ENCODE measurements at places on chromosomes 3 and 15.

DNA sequence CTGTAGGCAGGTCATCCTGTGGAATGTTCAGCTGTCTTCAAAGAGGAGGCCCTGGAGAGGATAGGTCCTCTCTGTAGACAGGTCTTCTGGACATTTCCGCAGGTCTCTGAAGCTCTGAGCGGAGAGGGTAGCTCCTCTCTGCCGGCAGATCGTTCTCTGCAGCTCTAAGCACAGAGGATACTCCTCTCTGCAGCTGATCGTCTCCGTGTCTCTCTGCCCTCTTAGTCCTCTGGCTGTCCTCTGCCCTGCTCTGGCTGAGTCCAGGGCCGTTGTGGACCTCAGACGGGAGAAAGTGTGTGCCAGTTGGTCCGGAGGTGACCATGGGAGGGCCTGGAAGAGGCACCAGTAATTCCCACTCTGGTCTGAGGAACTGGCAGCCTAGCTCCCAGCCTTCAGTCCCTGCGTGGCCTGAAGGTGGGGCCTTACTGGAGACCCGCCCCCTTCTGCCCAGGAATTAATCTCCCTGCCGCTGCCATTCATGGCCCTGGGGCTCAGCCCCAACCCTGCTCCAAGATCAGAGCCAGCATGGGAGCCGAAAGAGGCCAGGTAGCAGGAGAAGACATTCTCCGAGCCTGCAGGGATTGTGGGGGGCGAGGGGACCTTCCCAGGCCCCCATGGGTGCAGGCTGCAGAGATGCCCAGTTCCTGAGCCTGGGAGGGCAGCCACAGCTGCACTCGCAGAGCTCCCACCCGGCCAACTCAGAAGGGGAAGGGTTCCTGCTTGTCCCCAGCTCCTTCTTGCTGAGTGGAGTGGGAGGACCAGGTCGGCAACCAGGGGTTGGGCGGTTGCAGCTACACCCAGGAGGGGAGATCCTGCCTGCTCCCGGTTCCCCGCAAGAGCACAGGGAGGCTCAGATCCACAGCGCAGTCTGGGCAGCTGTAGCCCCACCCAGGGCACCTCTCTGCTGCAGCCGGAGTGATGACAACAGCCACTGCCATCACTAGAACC is 488.7 kb downstream of the RSL24D1 start:
- no peak for DNase-seq

DNA sequence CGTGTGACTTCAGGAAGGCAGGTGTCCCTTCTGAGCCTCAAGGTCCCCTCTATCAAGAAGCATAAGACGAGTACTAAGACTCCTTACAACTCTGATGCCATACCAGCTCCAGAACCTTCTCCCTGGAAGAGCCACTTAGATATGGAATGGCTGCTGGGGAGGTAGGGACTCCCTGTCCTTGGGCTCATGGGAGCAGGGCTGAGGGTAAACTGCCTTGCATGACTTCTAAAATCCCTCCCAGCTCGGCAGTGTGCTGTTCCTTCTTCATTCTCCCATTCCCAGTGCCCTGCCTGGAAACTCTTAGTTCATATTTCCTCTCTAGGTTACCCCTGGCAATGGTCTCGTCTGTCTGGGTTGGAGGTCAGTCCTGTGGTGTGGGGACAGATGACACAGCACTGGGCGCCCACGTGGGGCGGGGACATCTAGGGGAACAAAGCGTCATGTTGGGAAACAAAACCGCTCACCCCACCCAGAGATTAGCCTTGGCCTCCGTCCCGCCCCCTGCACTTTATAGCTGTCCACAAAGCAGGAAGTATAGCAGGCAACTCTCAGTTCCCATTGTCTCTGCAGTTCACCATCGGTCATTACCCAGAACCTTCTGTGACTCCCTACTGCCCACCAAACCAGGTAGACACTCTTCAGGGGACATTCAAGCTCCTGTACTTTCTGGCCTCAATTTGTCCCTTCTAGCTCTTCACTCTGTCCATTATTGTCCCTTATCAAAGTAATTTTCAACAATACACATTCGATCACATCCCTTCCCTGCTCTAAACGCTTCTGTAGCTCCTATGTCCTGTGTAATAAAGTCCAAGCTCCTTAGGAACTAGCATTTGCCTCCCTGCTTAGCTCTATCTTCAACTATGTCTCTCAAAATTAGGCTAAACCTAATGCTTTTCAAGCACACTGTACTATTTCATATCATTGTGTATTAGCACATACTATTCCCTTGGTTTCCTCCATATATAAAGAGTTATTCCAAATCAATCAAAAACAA is 73.8 kb downstream of the IQSEC1 start:
- DNase-seq, result no peak

- no peak for DNase-seq
Observed at GRCh38 chr15:68403161-68403941, 28.6 kb downstream of the ITGA11 start.

DNA sequence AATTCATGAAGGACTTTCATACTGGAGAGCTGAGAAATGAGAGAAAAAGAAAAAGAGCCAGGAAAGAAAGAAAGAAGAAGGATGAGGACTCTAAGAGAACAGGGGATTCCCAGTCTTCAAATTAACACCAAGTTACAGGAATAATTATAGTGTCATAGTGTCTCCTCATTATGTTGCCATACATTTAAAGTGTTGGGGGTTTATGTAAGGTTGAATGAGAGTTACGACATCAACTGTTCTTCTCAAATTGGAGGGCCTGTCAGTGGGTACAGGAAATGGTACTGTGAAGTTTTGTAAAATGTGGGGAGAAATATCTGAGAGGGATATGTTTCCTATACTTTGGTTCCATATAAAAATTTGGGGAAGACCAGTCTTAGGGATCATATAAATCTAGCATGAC is 12.3 kb upstream of the CD200 start:
- DNase-seq, result no peak

GRCh38 chr15:37375519-37375918 is 275.2 kb upstream of the MEIS2 start:
- DNase-seq, result no peak

GRCh38 chr3:37536840-37537239 is 324.8 kb upstream of the CTDSPL start:
- no peak for DNase-seq

GRCh38 chr3:13262493-13263211 is 157.5 kb downstream of the NUP210 start:
- DNase-seq, result no peak

GRCh38 chr15:41258750-41259471 is 27.8 kb downstream of the CHP1 start:
- DNase-seq, result no peak

DNA sequence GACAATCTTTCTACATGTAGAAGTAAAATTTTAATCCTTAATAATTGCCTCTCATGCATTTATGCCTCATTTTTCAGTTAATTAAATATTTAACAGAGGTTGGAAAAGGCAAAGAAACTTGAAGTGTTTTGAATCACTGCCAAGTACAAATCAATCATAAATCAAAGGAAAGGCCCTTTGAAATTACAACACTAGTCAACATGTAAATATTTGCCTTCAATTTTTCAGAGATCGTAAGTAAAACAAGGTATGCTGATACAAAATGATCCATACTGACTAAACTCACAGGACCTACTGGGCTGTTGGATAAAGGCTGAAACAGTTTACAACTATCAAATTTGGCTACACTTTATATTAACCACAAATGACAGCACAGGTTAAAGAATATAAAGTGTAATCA is 33.9 kb downstream of the ZBBX start:
- no peak for DNase-seq

- DNase-seq, result no peak
Observed at GRCh38 chr3:51378065-51378464, 7.0 kb upstream of the MANF start.

GRCh38 chr3:61483997-61484396 is 77.4 kb upstream of the PTPRG start:
- no peak for DNase-seq

- no peak for DNase-seq
Observed at GRCh38 chr3:75180235-75180944, 483.7 kb upstream of the FRG2C start.

DNA sequence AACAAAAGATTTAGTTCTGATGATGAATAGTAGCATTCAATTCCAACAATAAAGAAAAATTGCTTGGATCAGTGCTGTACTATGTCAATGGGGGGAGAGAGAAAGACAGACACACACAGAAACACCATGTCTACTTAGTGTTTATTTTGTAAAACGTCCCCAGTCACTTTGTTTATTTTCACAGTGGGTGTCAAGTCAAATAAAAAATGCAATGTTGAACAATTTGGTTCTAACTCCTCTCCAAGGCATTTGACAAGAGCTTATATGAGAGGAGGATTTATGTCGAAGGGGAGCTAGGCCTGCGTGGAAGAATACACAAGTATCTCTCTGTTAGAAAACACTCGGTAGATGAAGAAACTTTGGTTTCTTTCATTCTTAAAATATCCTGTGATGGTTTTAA is 201.7 kb upstream of the SLC2A2 start:
- DNase-seq, result no peak

- no peak for DNase-seq
Observed at GRCh38 chr3:30810625-30811024, 83.8 kb downstream of the GADL1 start.

DNA sequence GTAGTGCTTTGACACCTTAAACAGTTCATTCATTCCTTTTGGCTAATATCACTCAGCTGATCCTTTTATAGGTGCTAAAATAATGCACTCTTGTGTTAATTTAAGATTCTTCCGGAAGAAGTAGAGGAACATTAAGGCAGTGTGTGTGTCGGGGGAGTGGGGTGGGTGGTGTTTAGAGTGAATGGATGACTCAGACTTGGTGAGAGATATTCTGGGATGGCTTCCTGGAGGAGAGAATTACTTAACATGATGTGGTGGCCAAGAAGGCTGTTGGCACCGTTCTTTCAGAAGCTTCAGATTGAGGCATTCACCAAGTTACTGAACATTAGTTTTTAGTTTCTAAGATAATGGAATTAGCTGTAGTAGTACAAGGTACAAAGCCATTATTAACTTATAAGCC is 125.6 kb upstream of the ROPN1 start:
- DNase-seq, result no peak

GRCh38 chr3:116863822-116864589 is 154.4 kb downstream of the TUSC7 start:
- DNase-seq, result no peak

GRCh38 chr3:120682095-120682681 is at the start of gene HGD:
TSS of gene HGD (minus strand) at chr3:120682239. CDS start at chr3:120682111, 128 bp downstream.
- DNase-seq, result no peak

DNA sequence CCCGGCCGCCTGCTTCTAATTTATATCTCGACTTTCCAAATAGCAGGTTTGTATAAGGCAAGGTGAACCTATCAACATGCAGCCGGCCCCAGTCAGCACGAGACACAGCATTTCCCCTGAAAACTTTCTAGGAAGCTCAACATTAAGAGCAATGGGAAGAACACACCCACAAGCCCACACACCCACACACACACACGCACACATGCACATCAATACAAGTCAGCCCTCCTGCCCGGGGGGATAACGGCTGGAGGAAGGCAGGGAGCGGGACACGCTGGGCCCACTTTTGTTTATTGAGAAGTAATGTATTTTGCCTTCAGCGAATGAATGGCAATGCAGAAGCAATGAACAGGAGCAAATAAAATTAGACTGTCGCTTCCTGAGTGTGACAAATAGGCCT is 83.5 kb downstream of the PCSK6 start:
- DNase-seq, result no peak

DNA sequence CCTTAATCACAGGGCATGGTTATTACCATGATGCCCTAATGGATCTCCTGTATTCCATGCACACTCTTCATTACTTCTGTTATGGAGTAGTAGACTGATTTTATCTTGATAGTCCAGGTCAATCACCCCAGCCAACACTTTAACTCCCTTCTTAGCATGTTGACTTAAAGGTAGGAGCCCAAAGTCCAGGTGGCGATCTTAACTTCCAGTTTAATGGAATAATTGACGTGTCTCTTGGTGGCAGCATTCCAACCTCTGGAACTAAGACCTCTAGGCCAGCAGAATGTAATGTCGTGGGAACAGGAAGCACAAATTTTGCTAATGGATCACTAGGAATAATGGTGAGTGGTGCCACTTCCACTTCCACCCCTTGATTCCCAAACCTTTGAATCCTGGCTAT is 687.2 kb upstream of the SGO1 start:
- no peak for DNase-seq

DNA sequence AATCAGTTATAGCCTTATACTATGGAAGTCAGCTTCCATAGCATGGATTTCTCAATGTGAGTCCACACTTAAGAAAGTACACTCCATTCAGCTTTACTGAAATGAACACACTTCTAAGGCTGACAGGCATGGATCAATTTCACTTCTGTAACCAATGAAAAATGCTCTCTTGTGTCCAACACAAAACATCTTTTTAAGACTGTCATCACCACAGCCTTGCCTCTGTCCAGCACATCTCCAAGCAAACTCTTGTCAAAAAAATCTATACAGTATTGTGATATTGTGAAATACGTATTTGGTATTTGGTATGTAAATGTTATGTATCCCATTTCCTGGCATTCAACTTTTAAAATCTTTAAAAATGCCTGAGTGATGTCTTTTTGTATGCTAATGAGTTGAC is 208.7 kb downstream of the RAP2B start:
- DNase-seq, result no peak

- DNase-seq, result no peak
Observed at GRCh38 chr3:18224426-18224825, 200.7 kb downstream of the SATB1 start.

DNA sequence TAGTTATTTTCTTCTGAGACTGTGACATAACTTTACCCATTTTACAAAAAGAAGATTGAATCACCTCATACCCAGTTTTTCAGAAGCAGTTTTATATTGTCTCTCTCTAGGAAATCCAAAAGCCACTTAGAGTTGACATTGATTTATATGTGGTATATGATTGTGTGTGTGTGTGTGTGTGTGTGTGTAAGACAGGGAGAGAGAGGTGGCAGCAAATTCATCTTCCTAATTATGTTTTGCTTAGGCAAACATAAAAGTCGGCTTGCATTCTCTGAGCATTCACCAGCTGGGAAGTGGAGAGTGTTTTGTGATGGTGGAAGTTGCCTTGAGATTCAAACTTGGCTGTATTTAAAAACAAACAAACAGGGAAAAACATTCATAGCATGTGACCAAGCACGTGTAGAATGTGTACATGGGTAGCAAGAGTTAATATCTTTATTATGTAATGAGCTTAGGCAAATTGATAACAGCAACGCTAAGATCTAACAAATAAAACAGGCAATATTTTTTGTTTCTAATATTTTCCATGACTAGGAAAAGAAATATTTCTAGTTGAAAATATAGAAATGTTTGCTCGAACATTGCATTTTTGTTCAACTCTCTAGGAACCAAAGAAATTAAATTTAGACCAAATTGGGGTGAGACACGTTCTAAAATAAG is 64.4 kb upstream of the IGF1R start:
- no peak for DNase-seq

Data from activated T-cell treated with anti-CD3 and anti-CD28 coated beads for 4 hours (primary cell).